ENCODE measurements at places on chromosomes 3 and 15. TPM values are rescaled to one million over a fixed set of nuclear protein-coding genes. Genes with fewer than 3 reads are reported as not detected.

SUSD5 gene
- total RNA-seq: 1.1 TPM

- DNase-seq: no peak
These were observed 212.3 kb downstream of the RPLP1 start for GRCh38 chr15:69664572-69665571.

DNA sequence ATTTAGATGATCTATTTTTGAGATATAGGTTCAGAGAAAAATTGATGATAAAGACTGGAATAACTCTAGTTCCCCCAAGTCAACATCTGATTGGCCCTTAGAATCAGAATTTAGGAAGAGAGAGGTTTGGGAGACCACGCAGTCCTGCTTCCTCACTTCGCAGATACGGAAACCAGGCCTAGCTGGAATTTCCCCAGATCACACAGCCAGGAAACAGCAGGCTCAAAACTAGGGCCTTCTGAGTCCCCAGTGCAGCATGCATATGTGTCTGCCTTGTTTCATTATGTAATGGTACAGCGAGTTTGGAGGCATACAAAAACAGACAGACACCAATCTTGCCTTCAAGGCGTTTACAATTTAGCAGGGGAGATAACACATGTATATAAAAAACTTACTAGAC is 177.1 kb upstream of the ICE2 start:
- no peak for DNase-seq

DNA sequence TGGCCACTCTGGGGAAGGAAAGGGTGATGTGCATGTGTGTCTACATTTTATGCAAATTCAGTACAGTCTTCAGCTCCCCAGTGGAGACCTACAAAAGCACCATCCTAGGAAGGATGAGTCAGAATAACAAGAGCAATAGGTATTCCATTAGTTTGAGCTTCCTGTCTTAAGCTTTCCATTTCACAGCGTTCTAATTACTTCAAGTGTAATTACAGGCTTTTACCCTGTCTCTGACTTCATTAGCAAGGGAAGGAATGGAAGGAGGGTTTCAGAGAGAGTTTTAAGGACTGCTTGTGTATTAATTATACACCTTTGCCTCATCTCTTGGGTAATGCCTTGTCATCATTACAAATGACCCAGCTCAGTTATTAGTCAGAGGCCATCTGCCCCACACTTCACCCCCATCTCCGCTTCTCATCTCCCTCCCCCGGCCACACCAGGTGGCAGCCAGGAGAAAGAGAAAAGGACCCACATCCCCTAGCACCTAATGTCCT is 202.8 kb upstream of the MRPL3 start:
- no peak for DNase-seq

GRCh38 chr3:177169936-177170722 is 27.2 kb downstream of the TBL1XR1 start:
- DNase-seq: no peak

MUC20 gene
- 2.2 TPM for total RNA-seq

DNA sequence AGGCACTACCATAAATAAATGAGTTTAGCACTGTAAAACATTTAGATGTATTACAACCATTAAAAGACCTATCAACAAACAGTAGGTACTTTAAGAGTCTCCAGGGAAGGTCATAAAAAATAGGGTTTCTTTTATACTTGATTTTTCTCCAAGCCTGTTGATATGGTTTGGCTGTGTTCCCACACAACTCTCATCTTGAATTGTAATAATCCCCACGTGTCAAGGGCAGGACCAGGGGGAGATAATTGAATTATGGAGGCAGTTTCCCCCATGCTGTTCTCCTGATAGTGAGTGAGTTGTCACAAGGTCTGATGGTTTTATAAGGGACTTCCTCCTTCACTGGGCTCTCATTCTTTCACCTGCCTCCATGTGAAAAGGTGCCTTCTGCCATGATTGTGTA is 468.9 kb upstream of the UBE2E2 start:
- DNase-seq: no peak

DNA sequence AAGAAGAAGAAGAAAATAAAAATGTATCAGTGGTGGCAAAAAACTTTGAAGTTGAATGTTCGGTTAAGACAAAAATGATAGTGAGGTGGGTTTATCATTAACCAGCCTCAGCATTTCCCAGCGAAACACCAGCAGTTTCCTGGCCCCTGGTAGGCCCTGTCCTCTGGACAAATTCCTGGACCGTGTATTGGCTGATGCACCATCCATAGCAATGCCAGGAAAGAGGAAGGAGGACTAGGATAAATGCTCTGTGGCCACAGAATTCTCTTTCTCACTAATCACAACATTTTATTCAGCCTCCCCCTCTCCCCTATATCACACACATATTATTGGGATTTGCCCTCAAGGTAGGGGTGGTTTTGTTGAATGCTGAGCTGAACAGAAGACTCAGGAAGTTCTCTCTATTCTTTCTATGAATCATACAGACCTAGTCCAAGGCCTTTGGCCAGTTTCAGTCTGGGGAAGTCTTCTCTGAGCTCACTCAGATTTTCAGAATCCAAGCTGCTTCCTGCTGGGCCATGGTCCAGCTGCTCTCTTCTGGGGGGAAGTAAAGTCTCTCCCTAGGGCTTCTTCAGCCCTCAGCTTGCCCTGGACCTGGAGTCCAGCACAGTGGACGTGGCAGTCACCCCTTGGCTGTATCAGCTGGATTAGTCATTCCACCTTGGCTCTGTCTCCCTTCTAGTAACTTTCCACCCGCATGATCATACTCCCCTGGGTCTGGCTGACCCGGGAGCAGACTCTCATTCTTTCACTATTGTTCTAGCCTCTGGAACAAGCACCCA is 27.6 kb downstream of the SLC28A1 start:
- no peak for DNase-seq

Measured in spleen (tissue), 13 donors.